Hair follicular keratinocyte (primary cell): ENCODE measurements at places on chromosomes 12 and 14. TPM values are rescaled to one million over a fixed set of nuclear protein-coding genes. Genes with fewer than 3 reads are reported as not detected.

Gene MDP1
- total RNA-seq: 11.4 and 18.3 TPM in 2 replicates

Gene TMCC3
- 5.7 and 12.7 TPM in 2 replicates for total RNA-seq

Gene POLR3B
- 8.0 and 11.4 TPM in 2 replicates for total RNA-seq

Gene PRKD1
- total RNA-seq: 0.53 TPM in 1 of 2 replicates, not detected in the other

Gene PTCSC3
- total RNA-seq: not detected in 2 replicates

Gene GPR132
- not detected in 2 replicates for total RNA-seq

Gene CPNE8
- total RNA-seq: 10.2 and 18.6 TPM in 2 replicates

Gene C12orf60
- 1.7 and 2.7 TPM in 2 replicates for total RNA-seq

Gene IKZF4
- total RNA-seq: 0.94 and 2.2 TPM in 2 replicates

Gene KRT6B
- 883 and 1,696 TPM in 2 replicates for total RNA-seq

Gene SYCP3
- not detected in 2 replicates for total RNA-seq

Gene SPX
- total RNA-seq: 0.86 and 1.5 TPM in 2 replicates

Gene RNASE2
- total RNA-seq: not detected in 2 replicates

Gene BMP4
- total RNA-seq: 0.91 TPM in 1 of 2 replicates, not detected in the other

Gene B4GALNT3
- total RNA-seq: 10.5 and 14.4 TPM in 2 replicates

Gene CLEC7A
- not detected in 2 replicates for total RNA-seq

Gene SMCO3
- not detected in 2 replicates for total RNA-seq

Gene CPNE6
- not detected in 2 replicates for total RNA-seq

Gene MYL2
- not detected in 2 replicates for total RNA-seq

Gene KRT3
- total RNA-seq: not detected in 2 replicates

Gene KRT79
- total RNA-seq: not detected in 2 replicates

Gene TCL1B
- total RNA-seq: not detected in 2 replicates
